ENCODE measurements at places on chromosomes 5 and 9.
A peak's percentile ranks its signal among the peaks of the same experiment; 100 is the strongest.

- no peak for DNase-seq
These were observed 7.1 kb upstream of the CFAP90 start for GRCh38 chr5:7857926-7858632.

DNA sequence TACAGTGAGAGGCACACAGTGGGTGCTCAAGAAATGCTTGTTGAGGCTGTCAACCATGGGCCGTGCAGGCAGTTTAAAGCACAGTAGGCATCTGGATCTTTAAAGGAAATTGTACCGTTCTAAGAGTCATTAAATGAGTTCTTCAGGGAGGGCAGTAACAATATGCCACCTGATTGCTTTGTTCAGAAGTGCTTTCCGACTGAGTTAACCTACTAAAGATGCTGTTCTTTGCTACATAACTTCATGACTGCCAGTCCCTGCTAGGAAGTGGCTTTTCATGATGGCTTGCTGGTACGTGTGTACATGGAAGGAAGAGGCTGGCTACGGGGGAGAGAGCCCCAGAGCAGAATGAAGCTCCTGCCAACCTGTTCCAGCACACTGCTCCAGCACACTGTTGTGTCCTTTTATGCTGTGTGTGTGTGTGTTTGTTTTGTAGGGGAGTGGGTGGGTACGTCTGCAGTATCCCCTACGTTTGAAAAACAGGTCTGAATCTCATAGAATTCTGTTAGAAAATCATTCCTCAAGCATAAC lies 41.9 kb upstream of the PPP2R2B start:
- DNase-seq, result no peak

- no peak for DNase-seq
These were observed 76.7 kb upstream of the CXCL14 start for GRCh38 chr5:135655468-135655815.

DNA sequence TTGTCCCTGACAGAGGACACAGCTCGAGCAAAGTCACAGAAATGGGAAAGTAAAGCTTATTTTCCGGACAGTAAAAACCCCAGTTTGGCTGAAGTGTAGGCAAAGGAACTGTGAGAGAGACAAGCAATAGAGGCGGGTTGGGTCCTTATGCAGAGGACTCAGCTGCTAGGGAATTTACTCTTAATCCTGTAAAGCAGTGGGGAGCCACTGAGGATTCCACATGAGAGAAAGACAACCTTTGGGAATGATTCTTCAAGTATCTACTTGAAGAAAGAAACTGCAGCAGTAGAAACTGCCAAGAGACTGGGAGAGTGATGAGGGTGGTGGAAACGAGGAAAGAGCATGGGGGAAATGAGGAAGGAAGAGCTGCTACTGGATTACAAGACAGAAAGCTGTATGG lies 20.2 kb downstream of the ASTN2 start:
- DNase-seq, result no peak

GRCh38 chr5:79086116-79086515 lies 16.5 kb downstream of the BHMT2 start:
- DNase-seq, result no peak

- DNase-seq, result no peak
These were observed 25.3 kb upstream of the RECK start for GRCh38 chr9:36011379-36011778.

DNA sequence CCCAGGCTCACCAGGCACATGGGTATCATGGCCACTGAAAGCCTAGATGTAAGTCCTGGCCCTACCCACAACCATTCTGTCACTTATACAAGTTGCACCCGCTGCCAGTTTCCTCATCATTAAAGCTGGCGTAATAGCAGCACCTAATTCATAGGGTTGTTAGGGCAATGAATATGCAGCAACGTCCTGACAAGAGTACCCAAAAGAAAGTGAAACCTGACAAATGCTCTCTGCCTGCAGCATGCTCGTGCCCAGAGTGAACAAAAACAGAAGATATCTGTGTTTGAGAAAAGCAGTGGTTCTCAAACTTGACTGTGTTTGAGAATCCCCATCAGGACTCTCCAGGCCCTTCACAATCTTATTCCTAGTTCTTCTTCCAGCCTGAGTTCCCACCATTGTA lies 632.4 kb downstream of the SEMA5A start:
- DNase-seq, result no peak

GRCh38 chr5:91166059-91166807 lies 216.9 kb downstream of the ARRDC3 start:
- no peak for DNase-seq

- peak; percentile 55 for DNase-seq
These were observed 101.0 kb downstream of the TMEM232 start for GRCh38 chr5:110625376-110625999.

- DNase-seq, result peak; percentile 55
These were observed 51.2 kb downstream of the DIAPH1 start for GRCh38 chr5:141567513-141568117.

GRCh38 chr5:80509362-80509761 lies 21.5 kb downstream of the FAM151B start:
- DNase-seq, result no peak

DNA sequence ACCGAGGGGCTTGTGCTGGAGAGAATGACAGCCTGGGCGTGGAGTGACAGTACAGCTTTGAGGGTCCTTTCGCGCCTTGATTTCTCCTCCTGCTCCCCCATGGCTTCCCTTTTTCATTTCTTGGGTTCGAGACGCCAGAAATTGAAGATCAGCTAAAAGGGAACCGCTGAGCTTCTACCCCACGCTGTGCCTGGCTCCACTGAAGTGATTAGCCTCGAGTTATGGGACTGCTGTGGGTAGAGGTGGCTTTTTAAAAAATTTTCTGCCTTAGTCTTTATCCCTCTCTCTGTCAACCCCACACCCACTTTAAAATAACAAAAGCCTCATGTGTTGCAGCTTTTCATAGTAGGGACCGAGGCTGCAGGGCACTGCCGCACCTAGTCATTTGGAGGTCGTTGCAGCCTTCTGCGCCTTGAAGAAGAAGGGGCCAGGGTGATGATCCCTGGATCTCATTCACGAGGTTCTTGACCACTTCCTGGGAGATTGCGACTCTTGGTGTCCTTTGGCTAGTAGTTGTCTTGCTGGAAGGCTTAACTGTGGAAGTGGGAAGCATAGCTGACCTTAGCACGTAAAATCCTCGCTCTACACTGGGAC lies 603 bp downstream of the PPIP5K2 start:
- no peak for DNase-seq

DNA sequence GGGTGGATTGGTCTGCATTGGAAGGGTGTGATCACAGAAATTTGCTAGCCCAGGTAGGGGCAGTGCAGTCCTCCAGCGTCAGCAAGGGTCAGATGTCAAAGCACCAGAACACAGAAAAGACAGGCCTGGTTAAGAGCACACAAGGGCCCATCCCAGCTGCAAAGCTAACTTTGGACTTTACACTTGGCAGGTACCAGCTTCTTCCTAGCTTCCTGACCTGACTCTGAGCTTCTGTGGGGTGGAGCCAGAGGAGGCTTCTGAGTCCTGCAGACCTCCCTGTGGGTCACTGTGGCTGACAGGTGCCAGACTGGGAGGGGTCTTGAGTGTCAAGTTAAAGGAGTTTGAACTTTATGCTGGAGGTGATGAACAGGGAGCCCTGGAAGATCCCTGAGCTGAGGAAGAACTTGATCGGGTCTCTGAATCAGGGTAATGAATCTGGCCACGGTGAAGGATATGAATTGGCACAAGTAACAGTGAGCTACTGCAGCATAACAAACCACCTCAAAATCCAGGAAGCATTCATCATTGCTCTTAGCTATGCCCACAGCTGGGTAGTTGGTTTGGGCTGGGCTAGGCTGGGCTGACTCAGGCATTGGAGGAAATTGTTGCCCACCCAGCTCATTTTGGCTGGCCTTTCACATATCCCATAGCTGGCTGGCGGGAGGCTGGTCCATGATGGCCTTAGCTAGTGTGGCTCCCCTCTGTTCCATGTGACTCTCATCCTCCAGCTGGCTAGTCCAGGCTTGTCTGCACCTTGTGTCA lies 63.4 kb downstream of the BARX1 start:
- DNase-seq, result no peak

GRCh38 chr9:35079041-35079425 lies 709 bp downstream of the FANCG start:
- DNase-seq, result no peak

GRCh38 chr5:74341221-74341620 lies 299.3 kb downstream of the ENC1 start:
- no peak for DNase-seq

GRCh38 chr5:106876665-106877194 lies 794.0 kb downstream of the EFNA5 start:
- peak; percentile 54 for DNase-seq

DNA sequence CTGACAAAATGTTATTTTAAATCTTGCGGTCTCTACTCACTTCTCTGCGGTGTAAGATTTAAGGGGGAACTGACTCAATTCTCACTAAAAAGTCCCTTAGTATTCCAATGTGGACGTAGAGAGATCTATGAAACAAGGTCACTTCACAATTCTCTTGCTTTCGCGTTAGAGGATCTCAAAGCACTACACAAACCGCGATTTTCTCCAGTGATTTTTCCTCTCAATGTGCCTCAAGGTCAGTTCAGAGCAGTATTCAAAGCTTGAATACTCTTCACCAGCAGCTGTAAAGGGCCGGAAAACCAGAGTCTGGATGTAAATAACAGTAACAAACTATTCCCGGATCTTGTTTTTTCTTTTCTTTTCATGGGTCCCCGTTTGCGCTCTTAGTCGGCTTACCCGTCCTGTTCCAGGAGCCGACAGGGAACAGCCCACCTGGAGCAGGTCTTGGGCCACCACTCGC lies 128.2 kb downstream of the TMEM161B start:
- no peak for DNase-seq

DNA sequence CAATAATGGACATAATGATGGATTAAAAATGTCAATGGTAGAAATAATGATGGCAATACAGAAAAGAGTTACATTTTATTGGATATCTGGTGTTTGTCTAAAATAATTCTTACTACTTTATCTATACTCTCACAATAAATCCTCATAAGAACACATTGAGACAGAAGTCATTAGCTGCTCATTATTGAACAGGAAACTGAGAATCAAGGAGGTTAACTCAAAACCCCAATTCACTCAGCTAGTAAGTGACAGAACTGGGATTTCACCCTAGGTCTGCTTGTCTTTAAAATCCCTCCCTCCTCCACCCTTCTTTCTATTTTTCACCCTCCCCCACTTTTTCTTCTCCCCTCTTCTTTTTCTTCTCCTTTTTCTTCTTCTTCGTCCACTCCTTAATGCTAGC lies 285.8 kb upstream of the TNC start:
- DNase-seq, result no peak

DNA sequence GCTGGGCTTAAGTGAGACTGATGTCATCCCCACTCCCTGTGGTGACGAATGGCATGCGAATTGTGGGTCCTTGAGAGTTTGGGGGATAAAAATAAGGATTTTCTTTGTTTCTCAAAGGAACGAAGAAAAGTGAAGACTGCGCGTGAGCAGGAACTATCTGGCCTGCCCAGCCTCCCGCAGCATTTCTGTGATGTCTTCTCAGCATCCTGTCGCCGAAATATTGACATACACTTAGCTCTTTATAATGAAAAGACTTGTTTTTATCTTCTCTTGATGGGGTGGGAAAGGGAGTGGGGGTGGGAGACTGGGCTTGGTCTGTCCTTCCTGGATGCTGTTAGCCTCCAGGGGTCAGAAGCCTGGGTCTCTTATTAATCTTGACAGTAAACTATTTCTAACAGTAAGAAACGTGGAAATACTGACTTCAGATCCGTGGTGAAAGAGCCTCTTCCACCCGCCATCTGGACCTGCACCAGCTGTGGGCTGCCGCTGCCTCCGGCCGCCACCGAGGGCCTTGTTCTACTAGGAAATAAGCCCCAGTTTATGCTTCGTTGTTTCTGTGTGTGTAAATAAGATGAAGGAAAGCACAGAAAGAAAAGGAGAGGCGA lies 239.6 kb downstream of the FANCC start:
- no peak for DNase-seq

DNA sequence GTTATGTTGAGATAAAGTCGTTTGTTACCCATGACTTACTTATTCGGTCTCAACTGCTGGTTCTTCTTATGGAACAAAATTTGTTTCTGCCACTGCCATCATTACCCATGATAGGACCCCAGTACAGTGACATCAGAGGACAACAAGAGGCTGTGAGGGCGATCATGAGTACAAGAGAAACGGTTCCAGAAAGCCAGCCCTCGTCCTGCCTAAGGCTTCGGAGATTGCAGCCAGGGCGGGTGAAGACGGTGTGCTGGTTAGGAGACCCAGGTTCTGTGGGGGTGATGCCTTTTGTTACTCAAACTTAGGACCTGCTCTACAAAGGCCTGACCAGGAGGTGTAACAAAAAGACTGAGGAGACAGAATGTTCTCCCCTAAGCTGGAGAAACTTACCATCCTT lies 10.9 kb downstream of the FYB1 start:
- no peak for DNase-seq

- no peak for DNase-seq
These were observed 223.3 kb downstream of the SEC61B start for GRCh38 chr9:99445371-99445891.
